ENCODE measurements at places on chromosomes 3 and 15.

DNA sequence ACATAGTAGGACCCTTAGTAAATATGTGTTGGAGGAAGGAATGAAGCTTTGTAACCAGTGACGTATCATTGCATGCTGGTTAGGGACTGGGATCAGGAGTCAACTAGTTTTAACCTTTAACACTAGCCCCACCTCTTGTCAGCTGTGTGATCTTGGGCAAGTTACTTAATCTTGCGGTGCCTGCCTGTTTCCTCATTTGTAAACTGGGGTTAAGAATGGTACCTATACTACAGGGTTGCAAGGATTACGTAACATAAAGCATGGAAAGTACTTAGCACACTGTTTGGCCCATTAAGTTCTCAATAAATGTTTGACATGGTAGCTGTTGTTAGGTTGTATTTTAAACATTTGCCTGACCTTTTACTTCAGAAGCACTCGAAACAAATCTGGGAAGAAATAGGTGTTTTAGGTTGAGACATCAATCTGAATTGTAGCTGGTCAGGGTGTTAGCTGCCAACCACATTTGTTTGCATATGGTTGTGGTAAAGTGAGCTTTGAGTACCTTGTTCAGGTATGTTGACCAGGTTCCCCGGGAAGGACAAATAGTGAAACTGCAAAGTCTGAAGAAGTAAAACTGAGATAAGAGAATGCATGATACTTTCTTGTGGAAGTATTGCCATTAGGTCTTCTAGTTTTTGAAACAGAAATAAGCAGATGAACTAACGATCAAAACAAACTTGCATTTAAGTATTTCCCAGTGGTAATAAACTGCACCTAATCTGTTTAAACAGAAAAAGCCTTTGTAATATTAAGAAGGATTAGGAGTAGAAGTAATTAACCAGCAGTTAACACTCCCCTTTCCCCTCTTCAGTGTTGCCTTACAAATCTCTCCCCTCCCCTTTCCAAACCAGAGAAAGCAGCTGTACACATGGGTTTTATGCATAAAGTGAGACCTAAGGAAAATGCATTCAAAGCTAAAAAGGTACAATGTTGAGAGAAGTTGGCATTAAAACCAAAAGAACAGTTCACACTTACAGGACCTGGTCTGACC lies 25.8 kb upstream of the SCAANT1 start:
- DNase-seq, result no peak

GRCh38 chr3:14605744-14606143 lies 45.8 kb upstream of the CCDC174 start:
- no peak for DNase-seq

- DNase-seq, result no peak
These were observed 96.5 kb upstream of the PRR23E start for GRCh38 chr3:127096256-127097071.

DNA sequence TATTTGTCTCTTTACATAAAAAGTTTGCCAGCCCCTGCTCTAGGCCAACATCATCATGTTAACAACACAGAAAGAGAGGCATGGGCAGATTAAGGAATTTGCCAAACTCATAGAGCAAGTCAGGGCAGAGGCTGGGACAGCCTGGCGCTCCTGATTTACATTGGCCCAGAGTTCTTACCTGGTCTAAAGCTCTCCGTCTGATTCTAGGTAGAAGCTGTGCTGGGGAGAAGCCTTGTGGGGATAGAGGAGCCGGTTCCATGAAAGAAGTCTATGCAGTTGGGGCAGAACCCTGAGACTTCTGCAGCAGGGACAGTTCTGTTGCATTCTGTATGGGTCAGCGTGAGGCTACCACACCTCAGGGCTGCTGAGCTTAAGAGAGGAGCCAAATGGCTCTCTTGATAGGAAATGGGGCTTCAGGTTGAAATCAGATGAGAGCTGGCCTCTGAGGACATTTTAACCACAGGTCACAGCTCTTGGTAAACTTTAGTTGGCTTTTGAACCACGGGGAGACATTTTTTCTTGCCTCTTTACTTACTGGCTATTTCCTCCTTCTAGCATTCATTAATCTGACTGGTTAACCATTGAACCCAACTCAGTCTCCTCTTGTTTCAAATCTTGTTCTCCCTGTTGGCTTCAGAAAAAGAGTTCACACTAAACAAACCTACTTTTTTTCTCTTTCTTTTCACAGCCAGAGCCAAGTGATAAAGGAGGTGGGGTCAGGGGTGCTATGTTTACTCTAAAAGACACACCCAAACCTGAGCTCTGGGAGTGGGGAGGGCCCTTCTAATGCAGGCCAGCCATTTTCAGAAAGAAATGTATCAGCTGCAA lies 250.7 kb downstream of the OPA1 start:
- no peak for DNase-seq

DNA sequence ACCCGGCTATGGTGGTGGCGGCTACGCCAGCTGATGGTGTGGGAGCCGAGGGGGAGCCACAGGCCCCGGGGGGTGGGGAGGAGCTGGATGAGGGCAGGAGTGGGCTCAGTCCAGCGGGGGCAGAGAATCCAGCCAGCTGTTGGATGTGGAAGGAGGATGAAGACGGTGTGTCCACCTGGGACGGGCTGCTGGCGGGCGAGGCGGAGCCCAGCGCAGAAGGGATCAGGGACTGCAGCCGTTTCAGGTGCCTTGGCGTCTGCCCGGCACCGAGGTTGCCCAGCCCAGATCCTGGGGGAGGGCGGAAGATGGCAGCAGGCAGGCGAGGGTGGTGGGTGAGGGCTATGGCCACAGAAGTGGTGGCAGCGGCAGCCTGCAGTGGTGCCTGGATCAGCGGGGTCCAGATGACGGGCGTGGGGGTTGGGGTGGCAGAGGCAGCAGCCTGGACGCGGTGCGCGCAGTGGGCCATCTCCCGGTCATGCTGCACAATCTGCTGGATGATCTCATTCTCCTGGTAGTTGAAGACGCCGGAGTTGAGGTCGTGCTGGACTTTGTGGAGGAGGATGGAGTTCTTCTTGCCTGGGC lies 45.3 kb downstream of the HCN4 start:
- no peak for DNase-seq

DNA sequence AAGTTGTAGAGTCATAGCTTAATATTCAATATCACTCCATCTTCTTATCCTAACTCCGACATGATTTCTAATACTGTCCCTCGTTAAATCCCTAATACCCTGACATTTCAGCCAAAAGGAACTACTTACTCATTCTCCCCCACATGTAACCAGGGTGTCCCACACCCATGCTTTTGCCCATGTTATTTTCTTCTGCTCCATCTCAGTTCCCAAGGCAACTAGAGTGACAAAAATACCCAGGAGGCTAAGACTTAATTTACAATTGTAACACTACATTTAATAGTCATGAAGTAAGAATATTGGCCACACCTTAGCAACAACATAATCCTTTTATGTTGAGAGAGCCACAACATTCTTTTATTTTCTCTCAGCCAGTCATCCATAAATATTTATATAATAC lies 248.5 kb upstream of the TGFBR2 start:
- no peak for DNase-seq

GRCh38 chr3:185757176-185757575 lies 67.7 kb downstream of the IGF2BP2 start:
- DNase-seq, result no peak

GRCh38 chr3:123755501-123755900 lies 128.6 kb downstream of the MYLK start:
- DNase-seq, result no peak

DNA sequence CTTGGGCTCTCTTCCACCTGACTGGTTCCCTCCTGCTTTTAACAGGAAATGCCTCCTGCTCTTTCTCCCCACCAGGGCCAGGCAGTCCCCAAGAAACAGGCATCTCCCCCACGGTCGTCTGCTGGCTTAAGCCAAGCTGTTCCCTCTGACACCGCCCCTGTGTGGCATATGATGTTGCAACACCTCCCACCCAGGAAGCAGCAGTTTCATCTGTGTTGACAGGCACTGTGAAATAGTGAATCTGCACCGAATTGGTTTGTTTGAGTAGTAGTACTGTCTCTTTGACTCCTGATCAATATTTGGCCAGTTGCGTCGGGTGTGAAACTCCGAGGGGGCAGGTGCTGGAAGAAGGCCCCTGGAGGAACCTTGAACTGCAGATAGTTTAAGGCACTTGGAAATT lies 188.8 kb downstream of the FEZF2 start:
- no peak for DNase-seq

DNA sequence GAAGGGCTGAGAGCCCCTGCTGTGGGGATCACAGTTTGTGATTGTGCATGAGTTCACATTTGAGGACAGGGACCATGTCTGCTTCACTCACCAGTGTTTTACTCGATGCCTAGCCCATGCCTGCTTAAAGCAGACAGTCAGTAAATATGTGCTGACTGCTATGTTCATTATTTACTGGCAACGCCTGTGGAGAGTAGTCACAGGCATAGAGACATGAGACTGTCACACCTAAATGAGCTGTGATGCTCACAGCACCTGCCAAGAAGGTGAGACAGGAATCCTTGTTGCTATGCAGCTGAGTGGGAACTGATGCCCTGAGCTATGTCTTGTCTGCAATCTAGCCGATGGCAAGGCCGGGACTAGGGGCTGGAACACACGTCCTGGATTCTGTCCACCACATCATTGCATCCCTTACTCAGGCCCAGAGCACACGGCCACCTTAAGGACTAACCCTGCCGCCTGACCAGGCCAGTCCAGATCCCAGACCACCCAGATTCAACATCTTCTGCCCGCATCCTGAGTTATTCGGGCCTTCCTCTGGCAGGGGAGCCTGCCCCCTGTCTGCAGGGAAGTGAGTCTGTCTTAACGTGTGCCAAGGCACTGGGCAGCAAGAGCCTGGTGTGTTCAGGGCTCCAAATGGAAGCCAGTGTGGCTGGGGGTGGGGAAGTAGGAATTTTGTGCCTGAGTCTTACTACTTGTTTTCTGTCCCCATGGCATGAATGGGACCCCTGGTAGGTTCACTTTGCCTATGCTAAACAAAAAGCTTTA lies 44.8 kb downstream of the FGD5 start:
- no peak for DNase-seq

GRCh38 chr3:184656829-184657681 lies 54.8 kb downstream of the MAGEF1 start:
- DNase-seq, result no peak

GRCh38 chr3:139292711-139293664 lies 50.8 kb upstream of the MRPS22 start:
- no peak for DNase-seq

GRCh38 chr3:50961386-50961785 lies 286.7 kb downstream of the DOCK3 start:
- no peak for DNase-seq

DNA sequence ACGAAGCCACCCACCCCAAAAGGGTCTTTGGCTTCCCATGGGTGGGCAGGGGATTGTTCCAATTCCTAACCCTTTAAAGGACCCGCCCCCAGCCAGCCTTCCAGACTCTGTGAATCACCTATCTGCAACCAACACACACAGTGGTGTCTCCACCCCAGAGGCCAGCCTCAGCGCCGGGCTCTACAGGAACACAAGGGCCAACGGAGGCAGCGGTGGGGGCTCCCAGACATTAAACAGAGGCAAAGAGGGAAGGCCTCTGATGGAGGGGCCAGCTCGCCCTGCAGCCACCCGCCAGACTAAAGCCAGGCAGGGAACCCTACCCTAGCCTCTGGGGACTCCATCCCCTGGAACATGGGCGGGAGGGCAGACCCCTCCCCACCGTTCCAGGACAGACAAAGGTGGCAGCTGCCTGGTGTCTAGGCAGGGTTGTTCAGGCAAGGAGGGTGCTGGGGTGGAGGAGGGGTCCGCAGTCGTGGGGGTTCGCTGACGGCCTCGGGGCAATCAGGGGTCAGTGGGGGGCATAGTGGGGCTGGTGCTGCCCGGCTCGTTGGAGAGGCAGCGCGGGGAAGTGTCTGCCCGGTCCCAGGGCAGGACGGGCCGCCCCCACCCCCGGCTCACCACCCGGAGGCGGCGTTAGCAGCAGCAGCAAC lies 448 bp downstream of the SHISA5 start:
- no peak for DNase-seq

Measured in NCI-H187 (cell line).